ENCODE measurements at places on chromosomes 16 and 17.

DNA sequence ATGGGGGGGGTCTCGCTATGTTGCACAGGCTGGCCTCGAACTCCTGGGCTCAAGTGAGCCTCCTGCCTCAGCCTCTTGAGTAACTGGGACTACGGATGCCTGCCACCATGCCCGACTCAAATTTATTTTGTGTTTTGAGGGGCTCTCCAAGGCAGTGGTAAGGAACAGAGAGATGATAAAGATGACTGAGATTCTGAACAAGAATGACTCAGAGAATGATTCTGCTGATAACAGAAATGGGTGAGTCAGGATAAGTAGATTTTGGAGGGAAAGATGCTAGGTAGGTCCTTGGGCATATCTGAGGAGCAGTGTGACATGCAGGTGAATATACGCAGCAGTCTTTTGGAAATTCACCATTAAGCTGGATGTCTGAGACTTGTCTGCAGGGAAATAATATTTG lies 2.6 kb downstream of the TMEM220 start:
- DNase-seq = no peak

DNA sequence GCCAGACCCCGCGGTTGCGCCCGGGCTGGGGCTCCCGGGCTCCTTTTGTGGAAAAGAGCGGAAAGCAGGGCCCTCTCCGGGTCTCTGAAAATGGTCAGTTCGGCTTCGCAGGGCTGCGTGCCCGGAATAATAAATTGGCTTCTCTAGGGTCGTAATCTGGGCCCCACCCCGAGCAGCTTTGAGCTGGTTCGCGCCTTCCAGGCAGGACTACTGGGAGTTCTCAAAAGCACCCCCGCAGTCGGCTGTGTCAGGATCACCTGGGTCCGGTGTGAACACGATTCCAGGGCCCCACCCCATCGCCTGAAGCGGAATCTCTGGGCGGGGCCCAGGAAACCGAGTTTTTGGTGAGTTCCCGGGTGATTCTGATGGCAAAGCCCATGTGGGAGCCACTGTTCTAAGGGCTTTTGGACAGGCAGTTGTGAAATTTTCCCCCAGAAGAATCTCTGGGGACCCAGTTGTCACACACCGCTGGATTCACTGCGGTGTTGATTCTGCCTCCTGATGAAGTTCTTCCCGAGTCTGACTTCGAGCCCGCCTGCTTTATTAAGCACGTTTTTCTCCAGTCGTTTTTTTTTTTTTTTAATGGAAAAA lies 77.0 kb downstream of the MRC2 start:
- DNase-seq = peak; percentile 57

DNA sequence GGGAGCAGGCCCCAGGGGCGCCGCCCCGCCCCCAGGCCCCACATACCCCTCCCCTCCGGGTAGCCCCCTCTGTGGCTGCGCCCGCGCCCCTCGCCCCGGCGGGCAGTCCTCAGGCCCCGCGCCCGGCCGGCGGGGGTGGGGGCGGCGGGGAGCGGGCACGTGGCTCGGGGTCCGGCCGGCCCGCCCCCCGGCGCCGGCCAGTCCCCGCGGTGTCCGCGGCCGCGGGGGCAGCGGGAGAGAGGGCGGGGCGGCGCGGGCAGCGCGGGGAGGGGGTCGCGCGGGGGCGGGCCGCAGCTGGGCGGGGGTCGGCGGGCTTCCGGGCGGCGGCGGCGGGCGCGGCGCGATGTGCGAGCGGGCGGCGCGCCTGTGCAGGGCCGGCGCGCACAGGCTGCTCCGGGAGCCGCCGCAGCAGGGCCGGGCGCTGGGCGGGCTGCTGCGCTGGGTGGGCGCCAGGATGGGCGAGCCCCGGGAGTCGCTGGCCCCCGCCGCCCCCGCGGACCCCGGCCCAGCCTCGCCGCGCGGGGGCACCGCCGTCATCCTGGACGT lies 335 bp downstream of the NECAB2 start:
- DNase-seq = no peak

DNA sequence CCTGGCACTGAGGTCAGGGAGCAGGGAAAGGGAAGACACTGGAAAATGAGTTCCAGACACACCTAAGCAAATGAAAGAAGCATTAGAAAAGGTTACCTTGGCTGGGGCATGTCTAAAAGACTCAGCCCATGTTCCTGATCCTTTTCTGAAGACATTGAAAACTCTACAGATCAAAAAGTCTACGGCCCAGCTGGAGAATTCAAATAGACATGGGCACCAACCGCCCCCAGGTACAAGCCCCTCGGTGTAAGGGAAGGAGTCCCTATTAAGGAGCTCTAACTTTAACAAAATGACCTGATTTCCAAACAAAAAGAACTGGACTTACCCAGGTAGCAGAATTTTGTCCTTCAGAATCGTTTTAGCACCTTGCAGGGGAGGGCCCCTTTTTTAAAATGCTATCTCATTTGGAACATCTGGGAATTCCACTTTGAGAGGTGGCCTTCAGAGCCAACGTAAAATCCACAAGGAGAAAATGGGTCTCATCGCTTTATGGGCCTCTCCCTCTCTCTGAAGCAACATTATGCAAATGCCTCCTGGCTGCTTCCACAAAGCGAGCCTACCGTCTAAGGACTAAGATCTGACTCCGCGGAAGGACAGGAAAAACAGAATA lies 43.6 kb upstream of the RBFOX3 start:
- no peak for DNase-seq

- DNase-seq = no peak
These were observed 4.8 kb downstream of the TNP2 start for GRCh38 chr16:11264155-11264832.

GRCh38 chr16:48592839-48593429 lies 17.0 kb downstream of the N4BP1 start:
- peak; percentile 51 for DNase-seq

DNA sequence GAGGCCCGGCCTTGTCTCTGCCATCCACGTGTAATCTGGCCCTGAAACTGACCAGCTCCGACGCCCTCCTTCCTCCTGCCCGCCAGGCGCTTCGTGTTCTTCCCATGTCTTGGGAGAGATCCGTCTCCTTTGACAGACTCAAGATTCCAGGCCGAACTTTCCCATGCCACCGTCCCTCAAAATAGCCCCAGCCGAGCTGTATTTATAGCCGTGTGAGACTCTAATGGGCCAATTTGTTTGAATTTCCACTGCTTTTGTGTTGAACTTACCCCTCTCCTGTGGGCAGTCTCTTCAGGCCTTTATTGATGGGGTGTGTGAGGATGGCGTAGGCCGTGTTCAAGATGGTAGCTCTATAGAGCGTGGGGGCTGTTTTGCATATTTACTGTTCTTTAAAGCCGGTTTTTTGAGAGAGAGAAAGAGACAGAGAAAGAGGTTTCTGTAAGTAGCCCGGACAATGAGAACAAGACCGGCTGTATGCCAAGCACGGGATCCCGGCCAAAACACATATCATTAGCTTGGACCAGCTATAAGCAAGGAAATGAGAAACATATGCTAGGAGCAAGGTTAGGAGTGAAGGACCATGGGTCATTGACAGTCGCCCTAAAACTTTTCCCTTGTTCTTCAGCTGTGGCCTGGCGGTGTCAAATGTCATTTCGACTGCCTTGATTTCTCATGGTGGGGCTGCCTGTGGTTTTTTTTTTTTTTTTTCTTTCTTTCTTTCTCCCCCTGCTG lies 124.5 kb upstream of the ZFHX3 start:
- no peak for DNase-seq

DNA sequence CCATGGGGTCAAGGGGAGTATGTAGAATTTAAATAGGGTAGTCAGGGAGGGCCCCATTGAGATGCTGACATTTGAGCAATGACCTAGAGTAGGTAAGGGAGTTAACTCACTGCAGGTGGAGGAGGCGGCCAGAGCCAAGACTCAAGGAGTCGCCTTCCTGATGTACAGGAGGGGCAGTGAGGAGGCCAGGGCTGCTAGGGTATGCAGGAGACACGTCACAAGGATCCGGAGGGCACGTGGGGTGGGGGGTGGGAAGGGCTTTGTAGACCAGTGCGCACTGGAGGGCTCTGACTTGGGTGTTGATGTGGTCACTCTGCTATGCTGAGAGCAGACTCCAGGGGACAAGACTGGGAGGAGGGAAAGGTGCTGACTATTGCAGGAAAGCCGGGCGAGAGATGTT lies 37.5 kb downstream of the SPECC1 start:
- no peak for DNase-seq

- no peak for DNase-seq
These were observed 7.9 kb upstream of the C17orf58 start for GRCh38 chr17:68004201-68004600.

- no peak for DNase-seq
These were observed 225.0 kb downstream of the C16orf78 start for GRCh38 chr16:49598383-49599170.

GRCh38 chr16:81136390-81137335 lies 40.5 kb upstream of the GCSH start:
- DNase-seq = peak; percentile 35

DNA sequence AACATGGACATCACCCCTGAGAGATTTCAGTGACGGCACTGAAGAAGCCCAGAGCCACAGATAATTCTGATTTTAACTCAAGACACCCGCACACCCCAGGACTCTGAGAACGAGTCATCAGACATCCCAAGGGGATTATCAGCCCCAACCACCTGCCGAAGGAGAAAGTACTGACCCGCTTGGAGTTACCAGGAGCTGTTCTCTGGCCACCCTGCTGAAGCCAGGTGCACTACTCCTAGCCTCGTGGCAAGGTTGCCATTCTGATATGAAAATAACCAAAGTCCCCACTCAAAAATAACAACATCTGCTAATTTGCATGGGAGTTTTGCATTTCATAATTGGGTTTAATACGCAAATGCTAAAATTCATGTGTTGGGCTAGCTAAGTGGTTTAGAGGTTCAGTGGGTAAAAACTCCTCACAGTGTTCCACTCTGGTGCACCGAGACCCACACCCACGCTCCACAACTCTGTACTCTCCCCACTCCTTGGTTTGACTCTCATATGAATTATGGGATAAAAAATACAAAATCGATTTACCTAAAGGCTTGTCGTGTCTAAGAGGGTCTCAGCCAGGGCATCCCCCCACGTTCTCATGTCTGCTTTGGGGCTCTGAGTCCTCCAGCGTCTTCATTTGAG lies 143.0 kb upstream of the NOL11 start:
- DNase-seq = no peak

DNA sequence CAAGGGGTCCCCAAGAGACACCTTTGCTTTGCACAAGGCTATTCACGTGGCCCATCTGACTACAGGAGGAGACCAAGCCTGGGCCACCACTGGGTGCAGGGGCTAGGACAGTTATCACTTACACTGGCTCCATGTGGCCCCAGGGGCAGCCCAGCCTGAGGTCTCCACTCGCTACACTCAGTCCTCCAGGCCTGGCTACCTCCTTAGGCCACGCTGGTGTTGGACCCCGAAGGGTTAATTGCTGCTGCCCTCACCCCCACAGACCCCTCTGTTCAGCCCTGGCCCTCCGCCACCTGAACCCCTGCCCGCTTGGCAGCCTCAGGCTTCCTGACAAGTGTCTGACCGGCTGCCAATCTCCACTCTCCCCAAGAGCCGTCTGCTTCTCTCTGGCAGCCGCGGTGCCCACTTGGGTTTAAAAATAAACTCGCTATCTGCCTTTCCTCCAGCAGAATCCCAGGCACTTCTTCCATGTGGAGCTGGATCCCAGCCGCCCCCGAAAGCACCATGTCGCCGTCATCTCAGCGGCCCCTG lies 27.8 kb downstream of the ADAM11 start:
- no peak for DNase-seq

GRCh38 chr16:73068541-73069401 lies 20.8 kb upstream of the ZFHX3 start:
- peak; percentile 89 for DNase-seq

- DNase-seq = no peak
These were observed 8.3 kb upstream of the CHD3 start for GRCh38 chr17:7880076-7880868.

DNA sequence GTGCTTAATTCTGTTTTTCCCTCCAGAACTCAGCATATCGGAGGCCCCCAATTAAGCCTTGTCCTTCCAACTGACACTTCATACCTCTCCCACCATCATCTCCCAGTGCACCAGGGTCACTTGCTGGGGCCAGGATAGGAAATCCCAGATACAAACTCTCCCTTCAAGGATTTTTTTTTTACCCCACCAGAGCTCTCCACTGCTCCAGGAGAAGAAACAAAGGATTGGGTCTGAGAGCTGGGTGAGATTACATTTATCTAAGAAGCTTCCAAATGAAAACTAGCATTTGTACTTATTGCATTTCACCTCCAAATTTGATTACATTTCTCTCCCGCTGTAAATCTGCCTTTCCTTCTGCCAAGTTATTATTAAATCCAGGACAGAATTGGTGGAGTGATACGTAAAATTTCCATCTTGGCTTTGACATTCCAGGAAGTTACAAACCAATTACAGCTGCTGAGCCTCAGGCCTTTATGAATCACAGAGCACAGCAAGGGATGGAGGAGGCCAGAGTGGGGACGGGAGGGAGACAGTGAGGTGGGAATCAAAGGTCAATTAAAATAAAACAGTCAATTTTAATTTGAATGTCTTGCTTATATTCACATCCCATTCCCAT lies 123.5 kb downstream of the USP31 start:
- no peak for DNase-seq

DNA sequence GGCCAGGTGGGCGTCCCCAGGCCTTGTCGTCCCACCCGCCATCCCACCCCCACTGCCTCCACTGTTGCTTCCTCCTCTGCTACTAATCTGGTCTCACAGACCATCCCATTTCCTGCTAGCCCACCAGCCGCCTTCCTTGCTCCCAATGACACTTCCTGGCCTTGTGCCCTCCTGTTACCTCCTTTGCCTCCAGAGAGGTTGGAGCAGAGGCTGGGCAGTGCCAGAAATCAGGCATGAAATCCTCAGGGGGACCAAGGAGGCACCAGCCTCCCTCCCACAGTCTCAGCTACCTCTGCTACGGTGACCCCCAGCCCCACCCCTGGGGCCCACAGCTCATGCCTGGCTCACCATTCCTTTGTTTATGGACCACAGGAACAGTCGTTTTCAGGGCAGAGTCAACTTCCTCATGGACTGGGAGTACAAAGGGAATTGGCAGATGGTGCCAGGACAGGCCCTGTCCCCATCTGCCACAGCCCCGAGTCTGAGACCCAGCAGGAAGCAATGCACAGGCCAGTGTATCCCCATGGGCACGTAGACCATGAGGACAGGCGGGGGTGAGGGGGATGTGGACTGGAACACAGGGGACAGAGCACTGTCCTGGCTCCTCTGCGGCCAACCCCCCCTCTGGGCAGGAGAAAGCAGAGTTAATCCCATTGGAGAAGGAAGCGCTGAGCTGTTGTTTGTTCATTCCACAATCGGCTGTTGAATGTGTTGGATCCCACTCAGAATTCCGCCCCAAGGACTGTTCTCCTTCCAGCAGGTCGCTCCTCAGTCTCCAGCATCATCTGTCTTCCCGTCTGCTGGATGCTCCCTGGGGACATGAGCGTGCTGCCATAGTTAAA lies 2.2 kb upstream of the CDH5 start:
- no peak for DNase-seq

GRCh38 chr17:42118545-42118944 lies 2.6 kb downstream of the KAT2A start:
- DNase-seq = peak; percentile 61

DNA sequence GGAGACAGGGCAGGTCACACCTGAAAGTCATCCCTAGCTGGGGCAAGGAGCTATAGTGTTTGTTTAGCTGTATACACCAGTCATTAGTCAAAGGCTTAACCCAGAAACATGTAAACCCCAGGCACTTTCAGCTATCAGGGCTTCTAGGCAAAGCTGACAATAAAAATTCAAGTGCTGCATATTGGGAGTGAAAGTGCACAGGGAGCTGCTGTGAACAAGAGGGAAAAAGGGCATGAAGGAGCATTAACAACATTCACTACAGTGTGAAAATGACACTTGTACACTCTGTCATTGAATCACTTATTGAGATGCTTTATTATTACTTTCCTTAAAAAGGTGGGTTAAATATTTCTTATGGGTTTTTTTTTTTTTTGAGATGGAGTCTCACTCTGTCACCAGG lies 92.8 kb downstream of the HS3ST3B1 start:
- no peak for DNase-seq

GRCh38 chr16:4216596-4216995 lies 25.3 kb downstream of the SRL start:
- no peak for DNase-seq

Measured in A549 (cell line).